ENCODE measurements at places on chromosomes 1 and 21. TPM values are rescaled to one million over a fixed set of nuclear protein-coding genes. Genes with fewer than 3 reads are reported as not detected.

Gene HSD3B1
- total RNA-seq: not detected

Gene KMO
- total RNA-seq: 7.8 TPM

Gene COL9A2
- 18.7 TPM for total RNA-seq

Gene CD1C
- total RNA-seq: 1.3 TPM

Gene BCL2L15
- 0.93 TPM for total RNA-seq

Gene DNASE2B
- not detected for total RNA-seq

Gene NR5A2
- 2.2 TPM for total RNA-seq

Gene TBX15
- total RNA-seq: 12.1 TPM

Gene GBP2
- total RNA-seq: 4.8 TPM

Gene KRTCAP2
- total RNA-seq: 80.7 TPM

Gene ATAD3C
- 5.8 TPM for total RNA-seq

Gene FMO3
- total RNA-seq: 0.12 TPM

Gene DSCAM
- 0.12 TPM for total RNA-seq

Gene NAXE
- total RNA-seq: 53.7 TPM

Gene PARS2
- total RNA-seq: 8.5 TPM

Gene EPHA8
- 1.1 TPM for total RNA-seq

Gene LMX1A
- 0.12 TPM for total RNA-seq

Measured in metanephros (tissue), 2 donors.